ENCODE measurements at places on chromosomes 3 and 15. TPM values are rescaled to one million over a fixed set of nuclear protein-coding genes. Genes with fewer than 3 reads are reported as not detected.

DNA sequence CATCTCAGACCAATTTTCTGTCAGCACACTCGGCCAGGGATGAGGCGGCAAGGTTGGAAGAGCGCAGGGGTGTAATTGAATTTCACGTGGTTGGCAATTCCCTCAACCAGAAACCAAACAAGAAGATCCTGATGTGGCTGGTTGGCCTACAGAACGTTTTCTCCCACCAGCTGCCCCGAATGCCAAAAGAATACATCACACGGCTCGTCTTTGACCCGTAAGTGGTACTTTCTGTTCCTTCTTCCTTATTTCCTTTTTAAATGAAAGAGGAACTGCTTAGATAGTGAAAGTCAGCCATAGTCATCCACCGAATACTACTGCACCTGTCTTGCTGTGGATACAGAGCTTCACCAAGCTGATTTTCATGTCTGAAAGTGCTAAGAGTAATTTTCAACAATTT is 60.1 kb downstream of the SGO1 start:
- no peak overlapping the region for H3K4me3 ChIP-seq
- H3K27me3 ChIP-seq = no peaks in the 10 kb centered on the region
- H3K27ac ChIP-seq = peak overlapping the region; percentile 26
- peaks cover 74% of the 10 kb centered on the region for H3K36me3 ChIP-seq
- H3K4me1 ChIP-seq = peaks cover 12% of the 10 kb centered on the region
- no peak for DNase-seq

The UNC13C gene
- not detected for total RNA-seq

DNA sequence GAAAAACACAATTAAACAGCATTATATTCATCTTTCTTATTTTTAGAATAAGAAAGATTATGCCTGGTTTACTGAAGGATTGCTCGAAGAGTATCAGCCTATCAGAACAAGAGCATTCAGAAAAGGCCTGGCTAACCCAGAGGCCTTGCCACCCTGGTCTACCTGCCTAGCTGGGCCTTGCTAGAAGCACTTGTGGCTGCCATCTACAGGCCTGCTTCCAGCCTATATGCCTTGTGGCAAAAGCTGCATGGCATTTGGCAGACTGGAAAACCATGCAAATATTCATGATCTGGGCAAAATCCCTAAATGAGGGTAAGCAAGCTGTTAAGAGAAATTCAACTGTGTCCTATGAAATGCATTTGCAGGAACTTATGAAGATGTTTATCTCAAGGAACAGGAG is 9.3 kb upstream of the ATP13A4 start:
- no peaks in the 10 kb centered on the region for H3K4me1 ChIP-seq
- no peak overlapping the region for H3K27ac ChIP-seq
- no peak overlapping the region for H3K4me3 ChIP-seq
- DNase-seq = no peak
- peaks cover 1% of the 10 kb centered on the region for H3K27me3 ChIP-seq

The NCK1 gene
- 39.2 TPM for total RNA-seq

The MAGI1 gene
- total RNA-seq = not detected

The PP2D1 gene
- not detected for total RNA-seq

The USP8 gene
- total RNA-seq = 56.1 TPM

DNA sequence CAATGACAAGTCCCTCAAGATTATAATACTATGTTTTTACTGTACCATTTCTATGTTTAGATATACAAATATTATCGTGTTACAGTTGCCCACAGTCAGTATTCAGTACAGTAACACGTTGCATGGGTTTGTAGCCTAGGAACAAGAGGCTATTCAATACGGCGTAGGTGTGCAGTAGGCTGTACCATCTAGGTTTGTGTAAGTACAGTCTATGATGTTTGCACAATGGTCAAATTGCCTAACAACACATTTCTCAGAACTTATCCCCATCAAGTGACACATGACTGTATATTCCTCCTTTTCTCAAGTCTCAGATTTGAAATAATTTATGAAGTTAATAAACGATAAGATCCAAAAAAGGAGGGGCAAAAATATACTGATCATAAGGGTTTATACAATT is 21.7 kb downstream of the ZDHHC3 start:
- no peak for DNase-seq
- H3K4me3 ChIP-seq = no peak overlapping the region
- peaks cover 14% of the 10 kb centered on the region for H3K36me3 ChIP-seq
- H3K27ac ChIP-seq = no peak overlapping the region

GRCh38 chr3:51869304-51869703 is 6.1 kb downstream of the IQCF5 start:
- peaks cover 28% of the 10 kb centered on the region for H3K27me3 ChIP-seq
- H3K4me1 ChIP-seq = no peaks in the 10 kb centered on the region
- no peaks in the 10 kb centered on the region for H3K36me3 ChIP-seq
- no peak overlapping the region for H3K27ac ChIP-seq
- H3K4me3 ChIP-seq = no peak overlapping the region

The TTBK2 gene
- 12.1 TPM for total RNA-seq

GRCh38 chr3:142888481-142889211 is at the start of gene PCOLCE2:
Gene PCOLCE2, minus strand, starts transcription at chr3:142889083. Its CDS starts 187 bp downstream, at chr3:142888896.
- peaks cover 9% of the 10 kb centered on the region for H3K4me1 ChIP-seq
- DNase-seq = peak; percentile 10
- H3K36me3 ChIP-seq = no peaks in the 10 kb centered on the region
- H3K27me3 ChIP-seq = peaks cover 62% of the 10 kb centered on the region
- H3K27ac ChIP-seq = no peak within 1 kb of the TSS

DNA sequence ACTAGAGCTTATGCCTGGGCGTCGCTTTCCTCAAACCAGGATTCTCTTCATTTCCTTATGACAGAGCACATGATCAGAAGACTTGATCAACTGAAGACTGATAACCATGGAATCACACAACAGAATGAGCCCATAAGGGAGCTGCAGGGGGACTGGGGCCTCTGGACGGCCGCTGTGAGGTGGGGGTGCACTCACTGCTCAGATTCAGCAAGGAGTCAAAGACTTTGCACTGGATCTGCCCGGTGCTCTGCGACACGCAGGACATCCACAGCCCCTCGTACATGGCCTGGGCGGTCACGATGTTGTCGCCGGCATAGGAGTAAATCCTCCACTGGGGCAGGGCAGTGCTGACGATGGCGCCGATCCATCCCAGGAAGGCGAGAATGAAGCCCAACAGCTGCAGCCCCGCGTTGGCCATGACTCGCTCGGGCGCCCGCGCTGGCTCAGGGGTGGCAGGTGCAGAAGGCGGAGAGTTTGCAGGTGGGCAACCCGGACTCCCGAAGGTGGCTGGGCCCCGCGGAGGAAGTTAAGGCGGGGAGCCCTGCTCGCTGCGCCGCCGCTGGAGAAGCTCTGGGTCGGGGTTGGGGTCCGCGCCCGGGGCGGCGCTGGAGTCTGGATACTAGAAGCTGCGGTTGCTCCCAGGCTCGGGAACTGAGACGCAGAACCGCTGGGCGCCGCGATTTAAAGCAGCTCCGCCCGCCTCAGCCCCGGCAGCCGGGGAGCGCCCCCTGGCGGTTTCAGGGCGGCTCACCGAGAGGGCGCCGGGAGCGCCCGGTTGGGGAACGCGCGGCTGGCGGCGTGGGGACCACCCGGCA is at the start of gene CLDN1:
Gene CLDN1, minus strand, starts transcription at position 658 of the 815 bp plus-strand sequence. Its CDS starts 240 bp downstream, at position 418.
- DNase-seq = peak; percentile 71
- H3K4me1 ChIP-seq = peaks cover 21% of the 10 kb centered on the region
- H3K27me3 ChIP-seq = peaks cover 31% of the 10 kb centered on the region
- peak within 1 kb of the TSS; percentile 60 for H3K4me3 ChIP-seq
- H3K36me3 ChIP-seq = no peaks in the 10 kb centered on the region

The FAM227B gene
- 3.0 TPM for total RNA-seq

GRCh38 chr15:69400850-69401249 is 13.3 kb upstream of the KIF23 start:
- no peak overlapping the region for H3K27ac ChIP-seq
- no peak overlapping the region for H3K4me3 ChIP-seq
- H3K4me1 ChIP-seq = peaks cover 5% of the 10 kb centered on the region
- no peaks in the 10 kb centered on the region for H3K36me3 ChIP-seq
- peaks cover 15% of the 10 kb centered on the region for H3K27me3 ChIP-seq

DNA sequence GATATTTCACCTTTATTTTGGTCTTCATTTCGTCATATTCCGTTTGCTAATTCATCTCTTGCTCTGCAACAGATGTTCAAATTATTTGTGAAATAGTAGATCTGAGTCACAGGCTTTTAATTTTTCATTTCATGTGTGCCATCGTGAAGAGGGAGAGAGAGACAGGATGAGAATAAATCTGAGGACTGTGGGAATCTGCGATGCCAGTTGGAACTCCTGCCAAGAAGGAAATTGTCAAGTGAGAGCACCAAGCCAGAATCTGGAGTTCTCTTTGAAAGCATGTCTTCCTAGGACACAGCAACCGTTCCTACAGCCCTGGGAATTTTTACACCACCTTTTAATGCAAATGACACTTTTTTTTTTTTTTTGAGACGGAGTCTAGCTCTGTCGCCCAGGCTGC is 48.8 kb downstream of the NSMCE3 start:
- DNase-seq = no peak
- H3K36me3 ChIP-seq = no peaks in the 10 kb centered on the region
- no peaks in the 10 kb centered on the region for H3K4me1 ChIP-seq
- no peak overlapping the region for H3K4me3 ChIP-seq
- H3K27ac ChIP-seq = no peak overlapping the region
- peaks cover 13% of the 10 kb centered on the region for H3K27me3 ChIP-seq

DNA sequence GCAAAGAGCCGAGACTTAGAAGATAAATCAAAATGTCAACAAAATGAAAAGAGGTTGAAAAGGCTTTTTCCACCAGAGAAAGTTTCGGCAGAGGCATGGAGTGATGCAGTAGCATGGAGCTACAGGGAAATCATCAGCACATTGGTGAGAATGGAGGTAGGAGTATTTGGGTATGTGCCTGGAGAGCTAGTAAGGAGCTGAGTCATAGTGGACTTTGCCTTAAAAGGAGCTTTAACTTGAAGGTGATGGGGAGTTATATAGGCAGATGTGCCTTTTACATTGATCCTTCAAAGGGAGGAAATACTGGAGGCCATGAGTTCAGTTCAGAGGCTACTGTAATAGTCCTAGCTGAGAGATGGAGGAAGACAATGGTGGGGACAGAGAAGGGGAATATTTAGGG is 44.3 kb downstream of the IL5RA start:
- H3K36me3 ChIP-seq = no peaks in the 10 kb centered on the region
- H3K27ac ChIP-seq = no peak overlapping the region
- no peaks in the 10 kb centered on the region for H3K4me1 ChIP-seq

GRCh38 chr3:11455956-11456355 is 183.8 kb downstream of the ATG7 start:
- no peak for DNase-seq
- no peaks in the 10 kb centered on the region for H3K36me3 ChIP-seq
- H3K27ac ChIP-seq = no peak overlapping the region
- no peak overlapping the region for H3K4me3 ChIP-seq

- H3K36me3 ChIP-seq = peaks cover 2% of the 10 kb centered on the region
- no peaks in the 10 kb centered on the region for H3K27me3 ChIP-seq
- no peak overlapping the region for H3K27ac ChIP-seq
- peaks cover 14% of the 10 kb centered on the region for H3K4me1 ChIP-seq
- DNase-seq = no peak
- no peak overlapping the region for H3K4me3 ChIP-seq
Measured at GRCh38 chr3:31926543-31926942, 54.5 kb downstream of the OSBPL10 start.

The ERICH6 gene
- total RNA-seq = 0.50 TPM

DNA sequence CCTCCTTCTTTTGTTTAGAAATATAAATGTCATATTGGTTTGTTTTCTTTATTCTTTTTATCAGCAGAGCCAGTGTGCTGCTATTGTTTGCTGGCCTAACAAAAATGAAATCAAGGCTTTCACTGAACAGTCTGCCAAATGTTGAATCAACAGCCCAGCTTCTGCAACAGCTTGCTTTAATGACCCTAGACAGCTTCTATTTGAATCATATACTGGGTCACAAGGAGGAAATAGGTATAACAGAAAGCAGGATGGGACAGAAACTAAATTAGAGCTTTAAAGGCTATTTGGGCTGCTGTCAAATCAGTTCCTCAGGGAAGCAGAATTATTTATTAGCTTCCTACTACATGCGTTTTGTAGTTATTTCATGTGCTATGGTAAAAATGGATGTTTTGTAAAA is 12.1 kb upstream of the DNAJC13 start:
- no peaks in the 10 kb centered on the region for H3K36me3 ChIP-seq
- no peak for DNase-seq
- no peak overlapping the region for H3K4me3 ChIP-seq
- no peak overlapping the region for H3K27ac ChIP-seq
- H3K4me1 ChIP-seq = no peaks in the 10 kb centered on the region

- H3K27ac ChIP-seq = no peak overlapping the region
- no peak overlapping the region for H3K4me3 ChIP-seq
- H3K27me3 ChIP-seq = no peaks in the 10 kb centered on the region
- DNase-seq = no peak
- H3K36me3 ChIP-seq = no peaks in the 10 kb centered on the region
- peaks cover 20% of the 10 kb centered on the region for H3K4me1 ChIP-seq
Measured at GRCh38 chr3:196163666-196164493, 47.3 kb downstream of the ZDHHC19 start.

GRCh38 chr15:92693691-92694331 is 38.2 kb upstream of the FAM174B start:
- no peaks in the 10 kb centered on the region for H3K36me3 ChIP-seq
- no peaks in the 10 kb centered on the region for H3K4me1 ChIP-seq
- H3K27ac ChIP-seq = no peak overlapping the region
- H3K27me3 ChIP-seq = no peaks in the 10 kb centered on the region
- DNase-seq = no peak
- no peak overlapping the region for H3K4me3 ChIP-seq

- H3K4me3 ChIP-seq = no peak overlapping the region
- H3K27ac ChIP-seq = no peak overlapping the region
Measured at GRCh38 chr15:63874616-63875015, 40.9 kb upstream of the HERC1 start.

DNA sequence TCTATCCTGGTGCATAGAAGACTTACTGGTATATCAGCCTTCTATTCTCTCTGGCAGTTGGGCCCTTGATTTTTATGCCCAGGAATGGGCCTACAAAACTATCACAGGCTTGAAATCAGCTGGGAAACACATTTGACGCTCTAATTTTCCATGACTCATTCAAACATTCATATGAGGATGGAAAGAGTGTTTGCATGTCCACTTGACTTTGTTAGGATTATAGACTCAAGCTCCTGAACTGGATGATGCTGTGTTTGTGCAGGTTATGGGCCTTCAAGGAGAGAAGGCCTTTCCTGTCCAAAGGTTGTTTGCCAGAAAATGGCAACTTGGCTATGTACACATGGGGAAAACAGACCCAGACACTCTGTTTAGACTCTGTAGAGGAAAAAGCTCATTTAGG is 219.9 kb downstream of the GAP43 start:
- DNase-seq = no peak
- H3K4me3 ChIP-seq = no peak overlapping the region
- no peaks in the 10 kb centered on the region for H3K36me3 ChIP-seq
- peaks cover 3% of the 10 kb centered on the region for H3K27me3 ChIP-seq
- no peak overlapping the region for H3K27ac ChIP-seq

The SLC24A5 gene
- not detected for total RNA-seq

The STAB1 gene
- total RNA-seq = 0.15 TPM

GRCh38 chr15:47951781-47952180 is 169.0 kb upstream of the SLC24A5 start:
- no peak overlapping the region for H3K27ac ChIP-seq
- no peak for DNase-seq
- H3K27me3 ChIP-seq = peaks cover 11% of the 10 kb centered on the region

- no peak overlapping the region for H3K27ac ChIP-seq
- no peak overlapping the region for H3K4me3 ChIP-seq
- no peak for DNase-seq
- no peaks in the 10 kb centered on the region for H3K4me1 ChIP-seq
- H3K36me3 ChIP-seq = no peaks in the 10 kb centered on the region
Measured at GRCh38 chr3:27319304-27319703, 49.9 kb downstream of the NEK10 start.

GRCh38 chr3:45067941-45068340 is 41.8 kb downstream of the CLEC3B start:
- DNase-seq = no peak
- H3K27me3 ChIP-seq = peaks cover 8% of the 10 kb centered on the region
- no peak overlapping the region for H3K4me3 ChIP-seq
- H3K36me3 ChIP-seq = no peaks in the 10 kb centered on the region
